Motor neuron (in vitro differentiated cells): ENCODE measurements at places on chromosomes 4 and X. TPM values are rescaled to one million over a fixed set of nuclear protein-coding genes. Genes with fewer than 3 reads are reported as not detected.

- no peak for ATAC-seq
Measured at GRCh38 chr4:24224446-24224845, 334.6 kb upstream of the PPARGC1A start.

DNA sequence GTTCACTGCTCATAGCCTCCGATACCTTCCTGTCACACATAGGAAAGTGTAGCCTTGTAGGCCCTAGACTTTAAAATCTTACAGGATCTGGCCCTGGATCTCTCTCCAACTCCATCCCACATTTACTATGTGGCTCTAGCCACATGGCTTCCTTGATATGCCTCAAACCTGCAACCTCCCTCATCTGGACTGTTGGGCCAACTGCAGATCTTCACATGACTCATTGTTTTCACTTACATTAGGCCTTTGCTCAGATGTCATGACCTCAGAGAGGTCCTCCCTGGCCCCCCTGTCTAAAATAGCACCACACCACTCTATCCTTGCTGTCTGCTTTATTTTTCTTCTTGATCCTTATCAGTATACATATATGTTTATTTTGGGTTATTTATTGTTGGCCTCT lies 8.1 kb upstream of the NR0B1 start:
- ATAC-seq, result no peak

DNA sequence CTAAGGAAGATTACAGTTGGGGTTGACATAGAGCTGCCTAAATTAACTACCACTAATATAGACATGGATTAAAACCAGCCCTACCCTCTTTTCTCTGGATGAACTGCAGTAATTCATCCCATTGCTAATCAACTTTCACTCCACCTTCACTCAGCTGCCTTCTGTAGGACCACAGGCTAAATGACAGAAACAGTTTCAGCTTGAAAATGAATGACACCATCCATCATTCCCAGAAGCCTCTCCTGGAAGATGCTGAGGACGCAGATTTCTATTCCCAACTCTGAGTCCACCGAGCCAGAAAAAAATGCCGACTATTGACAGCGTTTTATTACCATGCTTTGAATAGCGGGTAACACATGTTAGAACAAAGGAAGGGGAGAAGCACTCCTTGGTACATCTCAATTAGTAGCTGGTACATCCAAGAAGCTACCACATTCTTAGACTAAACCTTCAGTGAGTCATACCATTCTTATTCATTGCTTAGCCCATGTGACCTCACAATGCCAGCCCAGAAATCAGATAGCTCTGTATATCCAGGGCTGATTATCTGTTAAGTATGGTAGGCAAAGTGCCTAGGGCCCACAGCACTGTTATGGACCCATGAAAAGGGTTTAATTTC lies 25.3 kb downstream of the DCX start:
- ATAC-seq, result no peak

- ATAC-seq, result no peak
Measured at GRCh38 chr4:113968473-113968872, 11.0 kb downstream of the ARSJ start.

GRCh38 chr4:99054428-99054994 lies 34.1 kb downstream of the ADH5 start:
- no peak for ATAC-seq

GRCh38 chrX:16476009-16476408 lies 173.9 kb upstream of the S100G start:
- ATAC-seq, result no peak

- no peak for ATAC-seq
Measured at GRCh38 chrX:22912616-22913015, 87.1 kb upstream of the DDX53 start.

DNA sequence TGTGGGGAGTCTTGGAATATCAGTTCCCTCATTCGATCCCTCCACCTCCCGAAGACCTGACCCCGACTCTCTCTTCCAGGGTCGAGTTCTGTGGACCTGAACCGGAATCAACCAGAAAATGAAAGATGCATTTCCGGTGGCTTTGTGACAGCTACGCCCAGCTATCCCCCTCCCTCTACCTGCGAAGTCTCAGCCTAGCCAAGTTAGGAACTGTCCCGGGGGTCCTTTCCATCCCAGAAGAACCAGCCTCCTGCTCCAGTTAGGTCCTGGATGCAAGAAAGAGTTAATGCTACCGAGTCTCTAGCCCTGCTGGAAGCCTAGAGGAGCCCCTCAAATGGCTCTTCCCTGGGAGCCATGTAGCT lies 13.4 kb upstream of the ETDC start:
- ATAC-seq, result no peak

DNA sequence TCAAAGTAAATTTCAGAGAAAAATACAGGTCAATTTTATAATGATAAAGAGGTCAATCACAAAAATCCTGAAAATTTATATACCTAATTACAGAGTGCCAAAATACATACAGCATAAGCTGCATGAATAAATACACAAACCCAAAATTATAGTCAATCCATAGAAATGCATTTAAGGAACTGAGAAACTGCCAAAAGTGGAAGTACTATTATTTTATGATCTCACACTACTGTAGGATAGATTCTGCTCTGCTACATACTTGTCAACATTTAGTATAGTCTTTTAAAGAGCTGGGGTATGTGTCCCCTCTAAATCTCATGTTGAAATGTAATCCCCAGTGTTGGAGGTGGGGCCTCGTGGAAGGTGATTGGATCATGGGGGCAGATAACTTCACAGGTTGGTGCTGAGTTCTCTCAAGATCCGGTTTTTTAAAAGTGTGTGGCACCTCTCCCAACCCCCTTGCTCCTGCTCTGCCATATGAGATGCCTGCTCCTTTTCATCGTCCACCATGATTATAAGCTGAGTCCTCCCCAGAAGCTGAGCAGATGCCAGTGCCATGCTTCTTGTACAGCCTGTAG lies 31.8 kb downstream of the CHIC2 start:
- ATAC-seq, result no peak

DNA sequence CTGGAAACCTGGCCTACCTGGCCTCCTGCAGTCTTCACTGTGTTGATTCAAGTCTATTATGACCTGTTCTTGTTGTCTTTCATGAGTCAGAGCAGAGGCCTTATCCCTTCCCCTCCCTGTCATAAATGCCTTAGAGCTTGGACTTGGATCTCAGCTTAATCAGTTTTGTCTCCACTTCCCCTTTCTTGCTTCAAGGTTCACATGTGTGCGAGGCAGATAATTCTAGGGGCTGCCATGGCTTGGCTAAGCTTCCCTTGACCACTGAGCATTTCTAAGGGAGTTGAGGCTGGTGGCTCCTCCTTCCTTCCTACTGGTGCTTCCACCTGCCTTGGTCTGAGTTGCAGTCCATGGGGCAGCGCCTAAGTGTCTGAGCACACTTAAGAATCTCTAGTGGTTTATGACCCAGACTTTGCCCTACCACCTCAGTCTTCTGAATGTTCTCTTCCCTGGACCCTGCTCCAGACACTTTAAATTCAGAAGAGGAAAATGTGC lies 1.7 kb upstream of the HEPH start:
- no peak for ATAC-seq

- ATAC-seq, result no peak
Measured at GRCh38 chr4:102042871-102043802, 252.6 kb downstream of the BANK1 start.

ESX1 gene
- 0.63 and 0.95 TPM in 2 replicates for total RNA-seq

ARHGAP36 gene
- total RNA-seq, result 25.1 and 41.8 TPM in 2 replicates

SPRY1 gene
- 4.8 and 5.2 TPM in 2 replicates for total RNA-seq

ARX gene
- 0.24 TPM in 2 replicates for total RNA-seq
